ENCODE measurements at places on chromosomes 7 and 10.

DNA sequence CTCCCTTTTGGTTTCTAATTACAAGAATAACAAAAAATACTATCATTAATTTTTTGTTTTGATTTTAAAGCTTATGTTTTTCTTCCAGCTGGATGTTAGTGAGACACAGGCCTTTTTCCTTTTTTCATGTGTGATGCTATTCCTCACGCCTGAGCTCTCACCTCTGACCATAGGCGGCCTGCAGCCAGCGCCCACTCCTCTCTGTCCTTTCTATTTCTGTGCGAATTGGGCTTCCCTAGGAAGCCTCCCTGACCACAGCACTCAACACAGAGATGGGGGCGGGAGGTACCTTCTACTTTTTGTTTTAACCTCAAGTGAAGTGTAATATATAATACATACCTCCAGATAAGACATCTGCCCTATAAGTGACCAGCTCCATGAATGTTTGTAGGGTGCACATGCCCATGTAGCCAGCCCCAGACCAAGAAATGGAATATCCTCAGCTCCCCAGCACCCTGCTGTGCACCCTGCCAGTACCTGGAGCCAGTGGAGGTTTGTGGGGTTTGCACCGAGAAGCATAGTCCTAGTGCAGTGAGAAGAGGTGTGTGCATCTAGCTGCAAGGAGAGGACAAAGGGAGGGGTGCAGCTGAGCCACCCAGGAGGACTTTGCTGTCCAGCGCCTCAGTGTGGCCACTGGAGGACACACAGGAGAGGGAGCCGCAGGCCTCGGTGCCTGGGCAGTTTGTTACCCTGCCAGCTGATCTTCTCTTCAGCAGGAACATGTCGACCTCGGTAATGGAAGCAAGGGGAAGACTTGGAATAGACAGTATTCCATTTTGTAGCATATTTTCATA lies 38.5 kb downstream of the BNIP3 start:
- no peak for DNase-seq

DNA sequence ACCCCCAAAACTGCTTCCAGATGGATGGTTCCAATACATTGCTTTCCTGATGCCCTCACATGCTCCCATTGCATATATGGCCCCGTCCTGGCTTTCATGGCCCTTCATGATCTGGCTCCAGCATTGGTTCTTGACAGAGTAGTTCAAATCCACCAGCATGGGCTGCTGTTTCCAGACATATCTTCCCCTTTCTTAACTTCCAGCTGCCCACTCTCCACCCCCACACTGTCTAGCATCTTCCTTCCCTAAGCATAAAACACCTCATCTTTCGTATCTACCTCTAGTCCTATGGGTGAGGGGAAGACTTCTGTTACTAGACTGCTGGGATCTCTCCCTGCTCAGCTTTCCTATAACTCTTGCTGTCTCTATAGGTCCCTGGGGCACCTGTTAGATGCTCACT lies 13.2 kb upstream of the GOLGA7B start:
- DNase-seq: no peak

DNA sequence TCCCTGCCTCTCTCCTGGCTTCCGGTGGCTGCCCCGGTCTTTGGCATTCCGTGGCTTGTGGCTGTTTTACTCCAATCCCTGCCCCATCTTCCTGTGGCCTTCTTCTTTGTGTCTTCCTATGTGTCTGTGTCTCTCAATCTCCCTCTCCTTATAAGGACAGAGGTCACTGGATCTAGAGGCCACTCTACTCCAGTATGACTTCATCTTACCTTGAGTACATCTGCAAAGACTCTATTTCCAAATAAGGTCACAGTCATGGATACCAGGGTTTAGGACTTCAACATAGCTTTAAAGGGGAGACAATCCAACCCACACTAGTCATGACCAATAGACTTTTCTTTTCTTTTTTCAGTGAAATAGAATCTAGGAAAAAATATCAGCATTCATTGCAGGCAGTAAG lies 153.3 kb upstream of the INSYN2A start:
- DNase-seq: no peak

DNA sequence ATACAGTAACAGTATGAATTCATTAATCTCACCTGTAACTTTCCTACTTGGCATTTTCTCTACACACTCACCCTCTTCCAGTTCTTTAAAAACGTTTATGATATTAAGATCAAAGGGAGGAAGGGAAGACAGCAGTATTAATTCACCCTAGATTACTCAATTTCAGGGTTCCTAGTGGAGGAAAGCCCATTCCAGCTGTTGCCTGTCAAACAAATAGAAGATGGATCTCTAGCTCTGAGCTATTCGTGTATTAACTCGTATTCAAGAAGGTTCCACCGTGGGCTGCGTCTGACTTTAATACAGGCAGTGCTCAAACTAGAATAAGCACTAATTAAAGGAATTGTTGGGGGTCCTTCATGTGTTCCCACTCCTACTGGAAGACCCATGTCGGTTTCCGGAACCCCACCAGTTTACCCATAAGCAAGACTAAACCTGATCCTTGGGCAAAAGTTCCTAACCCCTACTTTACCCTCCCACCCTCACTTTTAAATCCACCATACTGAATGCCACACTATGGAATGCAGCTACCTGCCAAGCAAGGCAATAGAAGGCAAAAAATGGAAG lies 2.1 kb downstream of the NANOS1 start:
- DNase-seq: no peak

DNA sequence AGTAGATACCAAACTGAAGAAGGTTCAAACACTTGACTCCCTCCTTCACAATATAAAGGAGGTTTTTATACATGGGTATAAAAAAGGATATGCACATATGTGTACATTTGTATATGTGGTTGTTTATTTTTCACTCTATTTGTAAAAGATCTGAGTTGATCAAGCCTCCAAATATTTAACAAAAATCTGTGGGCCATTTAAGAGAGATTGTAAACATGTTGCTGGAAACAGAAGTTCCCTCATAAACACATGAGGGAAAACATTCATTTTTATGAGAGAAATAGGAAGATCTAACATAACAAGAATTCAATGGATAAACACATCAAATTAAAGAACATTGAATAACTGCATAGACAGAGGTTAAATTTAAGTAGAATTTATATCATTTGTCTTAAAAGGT lies 81.7 kb downstream of the COL28A1 start:
- no peak for DNase-seq

- DNase-seq: no peak
Measured at GRCh38 chr7:4794591-4795350, 19.3 kb downstream of the AP5Z1 start.

DNA sequence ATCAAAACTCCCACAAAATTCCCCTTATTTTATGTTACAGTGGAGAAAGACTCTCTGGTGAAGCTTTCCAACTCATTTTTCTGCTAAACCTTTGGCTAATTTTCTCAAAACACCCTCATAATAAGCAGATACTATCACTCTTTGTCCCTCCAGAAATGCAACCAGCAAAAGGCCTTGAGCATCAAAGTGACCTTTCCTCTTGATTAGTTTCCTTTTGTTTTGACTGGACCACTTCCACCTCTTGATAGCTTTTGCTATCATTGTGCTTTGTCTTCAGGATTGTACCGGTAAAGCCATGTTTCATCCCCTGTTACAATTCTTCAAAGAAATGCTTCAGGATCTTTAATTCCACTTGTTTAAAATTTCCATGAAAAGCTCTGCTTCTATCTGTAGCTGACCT lies 115.1 kb upstream of the SLC13A1 start:
- no peak for DNase-seq

DNA sequence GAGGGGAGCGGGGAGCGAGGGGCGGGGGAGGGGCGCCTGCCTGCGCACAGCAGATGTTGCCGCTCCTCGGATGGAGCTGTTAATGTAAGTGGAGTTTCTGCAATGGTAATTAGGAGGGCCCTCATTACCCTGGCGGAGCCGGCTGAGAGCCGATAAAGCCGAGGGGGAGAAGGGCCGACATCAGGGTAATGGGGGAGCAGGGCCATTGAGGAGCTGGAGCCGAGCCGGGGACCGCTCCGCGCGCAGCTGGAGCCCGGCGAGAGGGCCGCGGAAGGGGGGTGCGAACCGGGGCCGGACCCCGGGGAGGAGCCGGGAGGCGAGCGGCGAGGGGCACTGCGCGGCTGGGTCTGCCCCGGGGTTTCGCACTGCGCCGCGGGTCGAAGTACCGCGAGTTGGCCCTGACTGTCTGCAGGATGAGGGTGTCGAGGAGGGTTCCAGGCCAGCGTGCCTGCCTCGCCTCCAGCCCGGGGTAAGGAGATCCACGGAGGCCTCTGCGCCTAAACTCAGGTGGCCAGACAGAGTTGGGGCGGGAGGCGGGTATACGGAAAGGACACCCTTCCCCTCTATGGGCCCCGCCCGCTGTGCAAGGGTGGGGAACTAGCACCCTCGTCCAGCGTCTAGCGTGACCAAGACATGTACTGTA lies 55.0 kb upstream of the LBX1 start:
- no peak for DNase-seq

GRCh38 chr10:34544400-34544799 lies 270.7 kb downstream of the PARD3 start:
- DNase-seq: no peak

All from Jurkat, Clone E6-1 (cell line).